ENCODE measurements at places on chromosomes 2 and 18.

DNA sequence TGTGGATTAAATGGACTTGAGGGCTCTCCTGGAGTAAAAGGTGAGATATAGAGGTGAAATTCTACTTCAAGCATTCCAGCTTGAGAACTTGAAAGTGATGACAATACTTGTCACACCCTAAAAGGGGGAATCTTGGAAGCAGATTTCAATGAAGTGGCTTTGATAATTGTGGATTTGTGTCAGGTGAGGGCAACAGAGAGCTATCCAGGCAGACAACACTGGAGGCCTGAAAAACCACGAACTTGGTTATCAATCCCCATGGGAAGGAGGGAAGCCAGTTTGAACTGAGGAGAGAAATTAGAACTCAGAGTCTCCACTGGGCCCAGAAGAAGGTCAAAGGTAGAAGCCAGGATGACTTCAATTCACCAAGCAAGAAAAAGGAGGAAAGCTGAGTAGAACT is 263.9 kb downstream of the FIGN start:
- DNase-seq = no peak

GRCh38 chr2:241454837-241455485 is 53.4 kb downstream of the STK25 start:
- no peak for DNase-seq

GRCh38 chr18:58276789-58277739 is 233.0 kb downstream of the NEDD4L start:
- DNase-seq = no peak

- DNase-seq = no peak
These were observed 15.2 kb upstream of the REV1 start for GRCh38 chr2:99504844-99505584.

- no peak for DNase-seq
These were observed 472.2 kb upstream of the DCC start for GRCh38 chr18:51867767-51868166.

GRCh38 chr2:151336863-151337371 is 20.5 kb upstream of the TNFAIP6 start:
- DNase-seq = no peak

- DNase-seq = no peak
These were observed 9.0 kb downstream of the STK25 start for GRCh38 chr2:241499146-241499965.

DNA sequence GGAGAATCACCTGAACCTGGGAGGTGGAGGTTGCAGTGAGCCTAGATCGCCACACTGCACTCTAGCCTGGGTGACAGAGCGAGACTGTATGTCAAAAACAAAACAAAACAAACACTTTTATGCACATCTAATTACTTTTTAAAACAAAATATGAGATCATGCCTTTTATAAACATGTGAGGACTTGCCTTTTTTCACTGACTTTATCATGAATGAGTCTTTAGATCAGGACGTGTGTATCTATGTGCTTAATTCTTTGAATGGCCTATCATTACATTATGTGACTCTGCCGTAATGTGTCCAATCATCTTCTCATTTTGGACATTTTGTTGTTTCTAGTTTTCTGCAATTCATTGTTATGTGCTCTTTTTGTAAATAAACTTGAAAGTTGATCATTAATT is 58.7 kb downstream of the FAM117B start:
- DNase-seq = no peak

- DNase-seq = no peak
These were observed 169.7 kb downstream of the CDCA7 start for GRCh38 chr2:173524256-173524955.

- no peak for DNase-seq
These were observed 73.3 kb downstream of the NAB1 start for GRCh38 chr2:190722061-190722759.

DNA sequence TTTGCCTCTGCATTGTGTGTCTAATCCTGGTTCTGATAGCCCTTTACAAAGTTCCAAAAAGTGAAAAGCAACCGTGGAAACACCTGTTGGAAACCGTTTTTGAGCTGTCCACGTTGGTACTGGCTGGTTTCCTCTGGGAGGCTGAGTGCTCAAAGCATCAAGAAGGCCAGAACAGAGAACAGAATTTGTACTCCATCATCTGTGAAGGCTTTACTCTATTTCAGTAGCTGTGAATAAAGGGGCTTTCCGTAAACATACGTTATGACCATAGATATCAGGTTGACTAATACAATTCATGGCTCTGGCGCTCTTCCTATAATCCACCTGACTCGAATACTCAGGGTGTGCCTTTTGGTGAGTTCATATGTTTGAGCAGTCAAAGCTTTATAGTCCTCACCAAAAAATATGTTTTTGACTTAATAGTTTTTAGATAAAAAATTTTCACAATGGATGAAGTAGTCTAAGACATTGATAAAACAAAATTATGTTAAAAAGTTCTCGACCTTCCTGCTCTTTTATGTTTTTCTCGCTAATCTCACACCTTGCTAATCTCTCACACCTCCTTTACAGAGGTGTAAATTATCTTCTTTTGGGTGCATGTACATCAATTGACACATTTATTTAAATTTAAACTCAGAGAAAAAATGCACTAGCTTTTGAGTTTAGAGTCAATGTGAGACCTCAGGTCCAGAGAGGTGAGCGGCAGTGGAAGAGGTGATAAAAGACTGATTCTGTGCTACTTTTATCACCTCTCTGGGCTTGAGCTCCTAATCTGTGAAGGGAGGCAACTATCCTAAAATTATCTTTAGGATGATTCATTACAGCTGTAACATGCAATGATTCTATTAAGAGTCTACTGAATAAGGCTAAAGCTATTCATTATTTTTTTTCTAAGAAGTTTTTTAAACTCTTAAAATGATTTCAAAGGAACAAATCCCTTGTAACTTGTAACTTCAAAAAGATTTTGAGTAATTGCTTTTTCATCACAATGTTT is 65.3 kb downstream of the CXCR4 start:
- no peak for DNase-seq

DNA sequence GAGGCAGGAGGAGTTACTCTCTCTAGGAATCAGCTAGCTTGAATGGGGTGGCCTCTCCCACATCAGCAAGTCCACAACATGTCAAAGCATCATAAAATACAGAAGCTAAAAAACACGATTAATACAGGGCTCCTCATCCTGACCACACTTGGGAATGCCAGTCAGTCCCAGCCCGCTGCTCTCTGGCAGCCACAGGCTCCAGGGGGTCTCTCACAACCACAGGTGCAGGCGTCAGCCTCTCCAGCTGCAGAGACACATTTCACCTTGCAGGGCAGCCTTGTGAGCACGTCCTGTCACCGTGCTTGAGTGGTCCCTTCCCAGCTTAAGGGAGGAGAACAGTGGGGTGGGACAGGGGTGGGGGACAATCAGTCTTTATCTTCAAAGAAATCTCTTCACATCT is 137.4 kb upstream of the SH3BP4 start:
- DNase-seq = no peak

DNA sequence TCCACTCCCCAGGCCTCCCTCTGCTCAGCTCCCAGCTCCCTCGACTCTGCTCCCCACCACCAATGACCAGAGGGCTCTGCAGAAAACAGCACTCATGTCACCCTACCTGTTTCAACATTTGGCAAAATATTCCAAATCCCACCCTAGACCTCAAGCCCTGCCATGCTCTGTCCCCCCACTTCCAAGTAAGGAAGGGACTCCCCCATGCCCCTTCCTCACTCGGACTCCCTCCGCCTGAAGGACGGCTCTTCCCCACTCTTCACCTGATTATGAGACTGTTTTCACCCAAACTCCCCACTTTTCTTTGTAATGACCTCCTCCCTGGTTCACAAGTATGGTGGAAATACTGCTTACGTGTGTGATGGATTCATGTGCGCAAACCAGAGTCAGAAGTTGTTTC is 208.4 kb downstream of the MGAT5 start:
- no peak for DNase-seq

- no peak for DNase-seq
These were observed 479.4 kb upstream of the ZEB2 start for GRCh38 chr2:144999071-144999875.

- no peak for DNase-seq
These were observed 16.2 kb upstream of the ESPNL start for GRCh38 chr2:238083919-238084318.

GRCh38 chr18:73768043-73768442 is 379.6 kb downstream of the FBXO15 start:
- no peak for DNase-seq

DNA sequence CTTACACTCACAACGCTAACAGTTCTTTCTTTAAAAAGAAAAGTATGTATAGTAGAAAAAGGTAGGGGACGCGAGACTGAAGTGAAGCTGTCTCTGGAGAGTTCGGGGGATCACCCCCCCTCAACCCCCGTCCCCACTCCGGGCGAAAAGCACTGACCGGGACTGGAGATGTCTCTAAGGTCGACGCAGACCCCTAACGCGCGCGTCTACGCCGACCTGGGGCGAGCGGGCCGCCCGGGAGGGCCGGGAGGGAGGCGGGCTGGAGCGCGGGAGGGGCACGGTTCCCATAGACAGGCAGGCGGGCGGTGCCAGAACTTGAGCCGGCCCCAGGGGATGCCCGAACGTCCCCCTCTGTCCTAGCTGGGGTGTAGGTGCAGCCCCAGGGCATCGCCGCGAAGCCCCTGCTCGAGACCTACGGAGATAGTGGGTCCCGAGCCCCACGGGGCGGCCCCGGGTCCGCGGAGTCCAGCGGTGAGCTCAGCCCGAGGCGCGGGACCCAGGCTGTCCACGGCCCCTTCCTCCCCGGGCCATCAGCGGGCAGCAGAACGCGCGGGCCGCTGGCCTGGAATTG is 82.2 kb downstream of the CHRNA1 start:
- DNase-seq = no peak

- DNase-seq = no peak
These were observed at the start of gene HNMT for GRCh38 chr2:137964066-137964858. TSS of gene HNMT (plus strand) at chr2:137964473. CDS start at chr2:137964492, 19 bp downstream.

GRCh38 chr2:152588998-152589397 is 128.3 kb downstream of the PRPF40A start:
- no peak for DNase-seq

DNA sequence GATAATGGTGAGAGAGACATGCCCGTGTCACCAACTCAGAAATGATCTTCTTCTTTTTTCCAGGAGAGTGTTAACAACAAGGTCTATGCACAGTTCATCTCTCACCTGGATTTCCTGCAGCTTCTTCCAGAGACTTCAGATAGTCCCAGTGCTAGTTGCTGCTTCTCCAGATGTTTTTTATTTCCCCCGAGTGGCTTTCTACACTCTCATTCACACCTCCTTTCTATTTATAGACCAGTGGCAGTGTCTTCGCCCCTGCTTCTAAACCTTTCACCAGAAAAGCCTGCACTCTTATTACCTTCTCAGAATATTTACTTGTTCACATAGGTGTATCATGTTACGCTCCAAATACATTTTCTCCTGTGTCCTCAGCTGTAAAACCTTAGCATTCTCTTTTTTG is 558.8 kb upstream of the CHAC2 start:
- DNase-seq = no peak

GRCh38 chr18:45270289-45270771 is 344.9 kb upstream of the SLC14A2 start:
- no peak for DNase-seq

DNA sequence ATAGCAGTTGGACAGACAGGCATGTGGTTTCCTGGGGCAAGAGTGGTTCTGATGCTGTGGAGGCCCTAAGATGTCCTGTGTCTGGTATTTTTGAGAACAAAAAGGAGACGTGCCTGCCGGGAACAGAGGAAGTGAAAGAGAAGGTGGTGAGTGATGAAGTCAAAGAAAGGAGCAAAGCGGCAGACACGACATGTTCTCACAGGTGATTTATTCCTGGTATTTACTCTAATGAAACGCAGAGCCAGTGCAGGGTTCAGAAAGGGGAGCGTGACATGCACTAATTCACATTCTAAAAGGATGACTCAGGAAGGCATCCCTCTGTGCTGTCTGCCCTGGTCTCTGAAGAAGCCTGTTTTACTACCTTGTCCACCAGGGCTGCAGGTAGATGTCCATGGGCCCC is 211.0 kb downstream of the KCNE4 start:
- DNase-seq = no peak

GRCh38 chr2:131126436-131126835 is 21.3 kb downstream of the PLEKHB2 start:
- DNase-seq = no peak

GRCh38 chr2:64945973-64946768 is 43.0 kb upstream of the SLC1A4 start:
- peak; percentile 30 for DNase-seq

- DNase-seq = no peak
These were observed 75.8 kb downstream of the ACTR3 start for GRCh38 chr2:113965644-113966043.

- no peak for DNase-seq
These were observed 77.5 kb upstream of the PROKR1 start for GRCh38 chr2:68565858-68566257.

GRCh38 chr2:238159071-238159539 is 335 bp downstream of the ERFE start:
- DNase-seq = no peak

GRCh38 chr2:104871972-104872865 is 18.3 kb downstream of the POU3F3 start:
- DNase-seq = no peak

DNA sequence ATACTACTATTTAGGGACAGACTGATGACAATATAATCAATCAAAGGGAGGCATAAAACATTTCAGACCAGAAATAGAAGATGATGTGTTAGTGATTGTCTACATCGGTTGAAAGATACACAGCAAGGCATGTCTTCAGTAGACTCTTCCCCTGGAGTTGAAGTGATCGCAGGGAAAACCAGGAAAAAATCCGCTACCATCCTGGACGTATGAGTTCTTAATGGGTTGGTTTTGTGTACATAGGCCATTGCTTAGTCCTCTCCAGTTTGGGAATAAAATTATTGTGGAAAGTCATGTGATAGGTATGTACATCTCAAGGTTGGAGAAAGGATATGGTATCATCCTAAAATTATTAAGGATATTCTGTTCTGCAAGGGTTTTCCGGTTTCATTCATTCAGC is 4.3 kb downstream of the APCDD1 start:
- DNase-seq = no peak

- DNase-seq = no peak
These were observed 91.2 kb downstream of the NEDD4L start for GRCh38 chr18:58135183-58135641.

GRCh38 chr2:146312899-146313298 is 1531.9 kb upstream of the ACVR2A start:
- no peak for DNase-seq

- DNase-seq = no peak
These were observed 142.4 kb upstream of the SOX11 start for GRCh38 chr2:5549771-5550170.
